Astrocyte (in vitro differentiated cells and primary cell): ENCODE measurements at places on chromosomes 5 and 9. TPM values are rescaled to one million over a fixed set of nuclear protein-coding genes. Genes with fewer than 3 reads are reported as not detected.

The TNC gene
- 747 and 1,099 TPM in 2 replicates for total RNA-seq

- no peak overlapping the region for H3K27ac ChIP-seq
- no peaks in the 10 kb centered on the region for H3K36me3 ChIP-seq
- H3K4me1 ChIP-seq = no peaks in the 10 kb centered on the region
- H3K4me3 ChIP-seq = no peak overlapping the region
- H3K27me3 ChIP-seq = no peaks in the 10 kb centered on the region
Measured at GRCh38 chr9:100689635-100690034, 111.8 kb downstream of the CAVIN4 start.

GRCh38 chr5:1934801-1935429, 52.2 kb upstream of the IRX4 start:
- no peak for DNase-seq
- H3K4me1 ChIP-seq = no peaks in the 10 kb centered on the region
- H3K4me3 ChIP-seq = no peak overlapping the region
- H3K27me3 ChIP-seq = peaks cover 6% of the 10 kb centered on the region

DNA sequence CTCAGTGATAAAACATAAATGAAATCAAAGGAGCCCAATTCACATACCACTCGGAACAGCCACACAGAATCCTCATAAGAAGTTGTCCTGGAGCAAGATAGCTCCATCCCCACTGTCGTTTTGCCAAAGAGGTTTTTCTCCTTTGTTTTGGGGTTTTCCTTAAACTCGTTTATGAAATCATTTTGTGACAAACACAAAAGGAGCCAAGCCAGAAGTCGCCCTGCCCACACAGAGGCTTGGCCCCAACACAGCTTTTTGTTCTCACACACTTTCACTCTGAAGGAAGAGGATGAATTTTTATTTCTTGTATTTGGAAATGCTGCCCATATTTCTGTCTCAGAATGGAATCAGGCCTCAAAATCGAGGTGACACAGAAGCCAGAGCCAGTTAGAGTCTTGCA, 113.4 kb downstream of the HSD17B3 start:
- H3K27me3 ChIP-seq = peaks cover 8% of the 10 kb centered on the region
- no peak for DNase-seq
- H3K27ac ChIP-seq = no peak overlapping the region
- H3K36me3 ChIP-seq = no peaks in the 10 kb centered on the region
- no peaks in the 10 kb centered on the region for H3K4me1 ChIP-seq

DNA sequence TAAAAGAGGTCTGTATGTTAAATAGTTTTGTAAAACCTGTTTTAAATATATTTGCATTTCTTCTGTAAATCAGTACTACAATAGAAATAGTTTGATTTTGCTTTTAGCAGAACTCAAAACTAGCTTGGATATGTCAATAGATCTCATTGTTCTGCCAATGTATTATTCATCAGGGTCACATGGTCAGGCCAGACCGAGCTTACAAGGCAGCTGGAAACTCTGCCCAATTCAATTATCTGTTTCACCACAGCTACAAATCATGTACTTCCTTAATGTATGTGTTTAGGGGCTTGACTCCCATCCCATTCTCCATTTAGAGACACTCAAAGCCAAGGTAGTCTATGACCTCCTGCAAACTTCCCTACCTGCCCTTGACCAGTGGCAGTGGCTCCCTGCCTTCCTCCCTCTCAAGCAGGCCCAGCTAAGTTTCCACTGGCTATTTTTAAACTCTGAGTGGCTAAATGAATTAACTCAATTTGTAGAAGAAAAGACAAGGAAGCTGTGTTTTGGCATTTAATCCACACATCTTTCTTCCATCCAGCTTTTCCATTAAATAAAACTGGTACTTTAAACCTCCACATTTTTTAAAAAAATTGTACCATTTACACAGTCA, 46.4 kb upstream of the SELENOP start:
- no peak overlapping the region for H3K4me3 ChIP-seq
- DNase-seq = no peak
- no peak overlapping the region for H3K27ac ChIP-seq
- H3K27me3 ChIP-seq = no peaks in the 10 kb centered on the region
- no peaks in the 10 kb centered on the region for H3K36me3 ChIP-seq

The ARL14EPL gene
- total RNA-seq = not detected in 2 replicates

DNA sequence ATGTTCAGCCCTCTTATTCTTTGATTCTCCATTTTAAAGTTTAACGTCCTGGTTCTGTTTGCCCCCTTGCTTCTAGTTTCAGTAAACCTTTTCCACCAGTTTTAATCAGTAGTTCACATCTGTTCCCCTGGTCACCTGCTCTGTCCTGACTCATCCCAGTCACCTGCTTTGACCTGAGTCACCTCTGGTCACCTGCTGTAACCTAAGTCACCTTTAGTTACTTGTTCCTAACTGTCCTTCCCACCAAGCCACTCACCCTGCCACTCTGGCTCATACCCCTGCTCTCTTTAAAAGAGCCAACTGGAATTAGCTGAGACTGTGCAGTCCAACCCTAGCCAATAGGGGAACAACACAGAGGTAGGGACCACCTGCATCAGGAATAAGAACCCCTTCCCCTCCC, 43.0 kb downstream of the SEMA6A start:
- H3K4me3 ChIP-seq = no peak overlapping the region
- H3K27ac ChIP-seq = no peak overlapping the region
- peaks cover 21% of the 10 kb centered on the region for H3K27me3 ChIP-seq
- H3K36me3 ChIP-seq = no peaks in the 10 kb centered on the region
- no peak for DNase-seq
- no peaks in the 10 kb centered on the region for H3K4me1 ChIP-seq

DNA sequence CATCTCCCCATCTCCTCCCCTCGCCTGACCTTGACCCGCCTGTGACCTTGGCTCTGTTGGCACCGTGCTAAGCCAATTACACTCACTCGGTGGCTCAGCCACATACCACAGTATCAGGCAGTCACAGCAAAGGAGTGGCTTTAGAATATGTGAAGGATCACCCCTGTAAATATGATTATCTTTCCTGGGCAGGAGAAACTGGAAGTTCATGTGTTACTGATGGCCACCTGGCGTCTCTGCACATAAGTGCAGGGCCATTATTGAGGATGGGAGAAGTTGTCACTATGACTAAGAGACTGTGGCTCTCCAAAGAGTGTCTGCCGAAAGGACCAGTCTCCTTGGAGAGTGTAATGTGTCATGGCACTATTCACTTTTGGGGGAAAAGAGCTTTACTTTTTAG, 116.9 kb upstream of the S1PR3 start:
- no peak overlapping the region for H3K27ac ChIP-seq
- peaks cover 3% of the 10 kb centered on the region for H3K27me3 ChIP-seq
- no peak overlapping the region for H3K4me3 ChIP-seq

GRCh38 chr9:13113751-13114150, 165.7 kb downstream of the MPDZ start:
- H3K4me1 ChIP-seq = peaks cover 9% of the 10 kb centered on the region
- H3K4me3 ChIP-seq = no peak overlapping the region
- no peaks in the 10 kb centered on the region for H3K27me3 ChIP-seq
- peak; percentile 7 for DNase-seq
- no peak overlapping the region for H3K27ac ChIP-seq
- H3K36me3 ChIP-seq = peaks cover 18% of the 10 kb centered on the region

DNA sequence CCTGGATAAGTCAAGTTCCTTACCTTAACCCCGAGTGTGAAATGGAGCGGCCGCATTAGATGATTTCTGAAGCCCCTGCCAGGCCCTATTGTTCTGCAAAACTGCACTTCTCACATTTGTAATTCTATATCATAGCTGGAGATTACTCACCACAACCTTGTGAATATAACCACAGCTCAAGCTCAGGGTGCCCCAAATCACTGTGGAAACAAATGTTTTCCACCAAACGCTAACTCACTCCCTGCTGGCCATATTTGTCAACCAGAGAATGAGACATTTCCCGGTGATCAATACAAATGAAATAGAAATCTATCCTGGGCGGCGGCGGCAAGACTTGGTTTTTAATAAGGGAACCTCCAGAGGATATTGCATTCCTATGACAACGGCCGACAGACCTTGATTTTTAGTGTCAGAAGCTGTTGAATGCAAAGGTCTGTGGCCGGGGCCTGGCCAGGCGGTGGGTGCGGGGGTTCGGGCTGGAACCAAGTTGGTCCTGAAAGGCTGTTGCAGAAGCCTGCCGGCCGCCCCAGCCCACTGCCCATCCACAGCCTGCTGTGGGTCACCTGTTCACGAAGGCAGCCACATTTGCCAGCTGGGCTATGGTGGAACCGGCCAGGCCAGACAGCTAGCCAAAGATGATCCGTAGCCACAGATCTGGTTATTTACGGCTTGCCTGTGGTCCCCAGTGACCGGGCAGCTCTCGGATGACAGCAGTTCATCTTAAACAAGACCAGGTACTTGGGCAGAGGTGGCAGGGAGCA, 93.9 kb upstream of the LMX1B start:
- H3K27me3 ChIP-seq = peaks cover 52% of the 10 kb centered on the region
- no peak overlapping the region for H3K27ac ChIP-seq
- H3K36me3 ChIP-seq = no peaks in the 10 kb centered on the region
- no peak for DNase-seq
- peaks cover 7% of the 10 kb centered on the region for H3K4me1 ChIP-seq

GRCh38 chr5:160556846-160557245, 135.2 kb downstream of the PTTG1 start:
- H3K27ac ChIP-seq = peak overlapping the region; percentile 46
- DNase-seq = peak; percentile 81
- no peak overlapping the region for H3K4me3 ChIP-seq
- H3K4me1 ChIP-seq = peaks cover 8% of the 10 kb centered on the region

GRCh38 chr5:155024015-155024414, 10.5 kb downstream of the KIF4B start:
- no peak for DNase-seq
- no peak overlapping the region for H3K4me3 ChIP-seq
- H3K4me1 ChIP-seq = no peaks in the 10 kb centered on the region
- no peak overlapping the region for H3K27ac ChIP-seq
- no peaks in the 10 kb centered on the region for H3K27me3 ChIP-seq

DNA sequence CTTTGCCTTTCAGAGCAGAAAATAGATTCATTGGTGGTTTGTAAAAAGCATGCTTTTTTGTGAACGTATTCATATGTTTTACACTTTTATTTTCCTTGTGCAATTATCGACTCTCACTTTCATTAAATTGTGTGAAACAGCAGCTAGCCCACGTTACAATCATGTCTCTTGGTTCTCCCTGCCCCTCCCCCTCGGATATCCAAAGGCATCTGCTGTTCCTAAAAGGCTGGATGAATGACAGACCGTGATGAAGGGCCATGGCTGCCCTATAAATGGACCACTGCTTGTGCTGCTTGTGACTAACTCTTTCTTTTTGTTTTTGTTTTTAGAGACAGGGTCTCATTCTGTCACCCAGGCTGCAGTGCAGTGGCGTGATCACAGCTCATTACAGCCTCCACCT, 17.0 kb upstream of the SEMA4D start:
- H3K36me3 ChIP-seq = no peaks in the 10 kb centered on the region
- no peak overlapping the region for H3K27ac ChIP-seq
- peaks cover 3% of the 10 kb centered on the region for H3K4me1 ChIP-seq
- H3K27me3 ChIP-seq = peaks cover 3% of the 10 kb centered on the region
- no peak overlapping the region for H3K4me3 ChIP-seq
- no peak for DNase-seq

DNA sequence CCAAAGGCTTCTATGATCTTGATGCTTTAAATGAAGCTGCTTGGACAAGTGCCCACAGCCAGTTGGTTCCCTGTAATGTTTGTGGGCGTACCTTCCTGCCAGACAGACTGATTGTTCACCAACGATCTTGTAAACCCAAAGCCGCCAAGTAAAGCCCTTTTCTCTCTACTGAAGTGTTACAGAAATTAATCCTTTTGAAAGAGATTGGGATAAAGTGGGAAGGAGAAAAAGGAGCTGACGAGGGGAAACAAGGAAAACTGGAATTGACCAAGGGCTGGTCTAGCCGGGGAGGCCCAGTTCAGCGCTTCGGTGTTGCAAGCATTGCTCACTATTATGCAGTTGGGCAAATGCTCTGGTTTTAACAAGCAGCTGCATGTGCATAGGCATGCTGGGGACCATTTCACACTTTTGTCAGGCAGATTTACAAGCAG, 53.2 kb downstream of the ZNF474 start:
- H3K27me3 ChIP-seq = no peaks in the 10 kb centered on the region
- H3K4me1 ChIP-seq = peaks cover 41% of the 10 kb centered on the region
- peak overlapping the region; percentile 97 for H3K27ac ChIP-seq
- H3K4me3 ChIP-seq = peak overlapping the region; percentile 30
- DNase-seq = peak; percentile 88

DNA sequence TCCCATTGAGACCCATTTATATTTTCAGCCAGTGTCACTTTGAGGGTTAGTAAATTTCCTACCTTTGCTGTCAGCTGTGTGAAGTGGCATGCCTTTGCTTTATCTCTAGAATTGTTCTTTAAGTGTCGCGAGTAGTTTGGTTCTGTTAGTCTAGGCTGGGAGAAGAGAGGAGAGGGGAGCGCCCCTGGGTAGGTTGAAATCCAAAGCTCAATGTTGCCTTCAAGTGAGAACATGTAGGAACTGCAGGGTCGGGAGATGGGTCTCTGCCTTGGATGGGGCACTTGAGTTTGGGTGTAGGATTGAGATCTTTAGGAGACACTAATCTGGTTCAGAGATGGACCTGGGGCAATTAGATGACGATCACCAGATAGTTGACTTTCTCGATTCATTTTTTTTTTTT, 46.3 kb downstream of the STC2 start:
- DNase-seq = no peak
- no peaks in the 10 kb centered on the region for H3K36me3 ChIP-seq
- H3K4me1 ChIP-seq = peaks cover 8% of the 10 kb centered on the region

The MOB3B gene
- 2.8 and 3.9 TPM in 2 replicates for total RNA-seq

The ENTPD8 gene
- 0.11 TPM in 1 of 2 replicates, not detected in the other for total RNA-seq

DNA sequence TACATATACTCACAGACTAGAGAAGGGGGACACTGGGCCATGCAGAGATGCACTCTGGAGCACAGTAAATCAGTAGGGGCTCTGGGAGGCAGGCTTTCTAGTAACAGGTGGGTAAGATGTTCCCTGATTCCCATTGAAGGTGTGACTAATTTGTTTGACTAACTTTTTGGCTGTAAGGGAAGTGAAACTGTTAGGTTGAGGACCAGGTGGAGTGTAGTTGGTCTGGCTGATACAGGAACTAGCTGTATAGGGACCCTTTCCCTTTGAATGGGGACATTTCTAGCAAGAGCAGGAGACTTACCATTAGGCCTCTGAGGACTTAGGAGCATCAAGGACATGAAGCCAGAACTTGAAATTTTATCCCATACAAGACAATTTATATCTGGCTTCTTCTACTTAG, 989.6 kb upstream of the COX7C start:
- H3K4me3 ChIP-seq = no peak overlapping the region
- no peaks in the 10 kb centered on the region for H3K4me1 ChIP-seq
- no peak overlapping the region for H3K27ac ChIP-seq
- no peak for DNase-seq
- no peaks in the 10 kb centered on the region for H3K36me3 ChIP-seq
- no peaks in the 10 kb centered on the region for H3K27me3 ChIP-seq

- no peak overlapping the region for H3K27ac ChIP-seq
- DNase-seq = no peak
- no peaks in the 10 kb centered on the region for H3K4me1 ChIP-seq
- no peaks in the 10 kb centered on the region for H3K36me3 ChIP-seq
- H3K4me3 ChIP-seq = no peak overlapping the region
- H3K27me3 ChIP-seq = no peaks in the 10 kb centered on the region
Measured at GRCh38 chr9:31146485-31147166, 1237.8 kb upstream of the ACO1 start.

DNA sequence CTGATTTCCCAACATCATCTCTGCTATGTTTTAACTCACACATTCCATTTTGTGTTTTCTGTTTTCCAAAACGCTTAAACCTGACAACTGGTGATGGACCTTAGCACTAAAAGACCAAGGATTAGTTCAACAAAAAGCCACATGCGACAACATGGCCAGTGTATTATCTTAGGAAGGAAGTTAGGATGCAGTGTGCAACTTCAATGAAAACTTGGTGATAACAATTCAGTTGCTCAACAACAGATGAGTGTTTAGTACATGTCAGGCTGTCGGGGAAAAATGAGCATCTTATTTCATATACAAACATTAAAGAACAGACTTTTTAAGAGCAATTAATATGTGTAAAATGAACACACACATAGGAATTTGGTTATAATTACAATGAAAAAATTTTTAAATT, 780.0 kb downstream of the SEMA5A start:
- no peaks in the 10 kb centered on the region for H3K27me3 ChIP-seq
- no peaks in the 10 kb centered on the region for H3K4me1 ChIP-seq
- H3K27ac ChIP-seq = no peak overlapping the region
- no peaks in the 10 kb centered on the region for H3K36me3 ChIP-seq
